Psoas muscle (tissue), 8 donors: ENCODE measurements at places on chromosomes 16 and 17.

DNA sequence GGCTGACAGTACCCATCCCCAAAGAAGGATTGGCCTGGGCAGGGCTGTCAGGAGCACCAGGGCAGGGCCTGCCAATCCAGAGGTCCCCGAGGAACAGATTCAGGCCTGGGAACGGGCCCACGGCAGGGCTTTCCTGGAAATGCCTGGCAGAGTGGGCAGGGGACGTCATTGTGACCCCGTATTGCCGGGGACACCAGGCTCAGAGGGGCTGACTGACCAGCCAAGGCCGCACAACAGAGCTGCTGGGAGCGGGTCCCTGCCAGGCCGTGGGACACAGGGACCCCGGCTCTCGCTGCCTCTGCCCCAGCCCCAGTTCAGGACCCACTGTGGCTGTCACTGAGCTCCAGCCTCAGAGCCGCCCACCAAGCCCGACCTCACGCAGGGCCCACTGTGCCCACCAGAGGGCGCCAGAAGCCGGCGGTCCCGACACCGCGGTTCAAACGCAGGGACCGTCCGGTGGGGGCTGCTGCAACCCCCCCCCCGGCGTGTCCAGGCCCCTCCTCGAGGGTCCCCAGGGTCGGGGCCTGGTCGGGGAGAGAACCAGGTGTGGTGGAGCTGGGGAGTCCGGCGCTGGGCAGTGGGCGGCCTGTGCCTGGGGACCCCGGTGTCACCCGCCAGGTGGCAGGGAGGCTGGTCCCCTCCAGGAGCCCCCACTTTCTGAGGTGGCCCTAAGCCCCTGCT, 15.2 kb upstream of the SSTR5 start:
- DNase-seq = peak; percentile 76

DNA sequence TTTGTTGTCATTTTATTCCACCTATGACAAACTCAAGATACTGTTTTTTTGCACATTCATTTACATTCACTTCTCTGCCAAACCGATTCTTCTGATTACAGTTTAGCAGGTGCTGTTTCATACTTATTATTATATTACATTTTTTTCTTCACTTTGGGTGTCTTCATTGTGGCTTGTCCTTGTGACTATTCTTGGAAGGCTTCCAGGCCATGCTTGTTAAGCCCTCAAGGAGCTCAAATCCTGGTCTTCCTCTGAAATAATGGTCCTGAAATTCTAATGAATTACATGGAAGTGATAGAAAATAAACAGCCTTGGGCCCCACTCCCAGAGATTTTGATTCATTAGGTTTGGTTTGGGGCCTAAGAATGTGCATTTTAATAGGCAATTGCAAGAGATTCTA, 1.4 kb downstream of the KRTAP2-4 start:
- DNase-seq = no peak

- DNase-seq = peak; percentile 43
These were observed 22.6 kb downstream of the ADCY9 start for GRCh38 chr16:4093495-4094126.

- DNase-seq = peak; percentile 86
These were observed 43.2 kb downstream of the CUEDC1 start for GRCh38 chr17:57911834-57912673.

DNA sequence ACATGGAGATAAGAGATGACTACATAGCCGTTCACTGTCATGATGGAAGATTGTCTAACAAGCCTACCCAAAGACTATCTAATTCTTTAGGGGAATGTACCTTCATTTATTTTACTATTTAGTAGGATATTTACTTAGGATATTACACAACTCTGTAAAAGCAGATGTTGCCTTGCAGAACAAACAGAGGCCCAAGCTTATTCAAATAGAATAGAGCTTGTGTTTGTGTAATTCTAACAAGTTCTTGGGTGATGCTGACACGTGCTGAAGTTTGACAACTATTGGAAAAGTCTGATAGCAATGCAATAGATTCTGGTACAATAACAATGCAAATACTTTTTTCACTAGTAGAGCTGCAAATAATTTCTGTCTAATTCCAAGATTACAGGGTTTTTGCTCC, 447.6 kb downstream of the TOX3 start:
- DNase-seq = no peak

DNA sequence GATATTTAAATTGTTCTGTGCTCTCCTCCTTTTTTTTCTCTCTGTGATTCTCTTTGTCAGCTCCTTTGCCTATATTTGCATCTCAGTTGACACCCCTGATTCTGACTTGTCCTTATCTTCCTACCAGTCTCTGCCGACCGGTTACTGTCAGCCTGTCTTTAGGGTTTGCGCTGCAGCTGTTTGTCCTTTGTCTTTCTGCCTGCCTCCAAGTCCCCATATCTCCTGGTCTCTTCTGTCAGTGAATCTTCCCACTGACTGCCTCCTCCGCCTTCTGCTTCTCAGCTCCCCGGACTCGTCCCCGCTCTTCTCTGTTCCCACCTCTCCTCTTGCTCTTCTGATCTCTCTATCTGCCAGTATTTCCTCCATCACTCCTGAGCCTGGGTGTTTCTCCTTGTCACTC, 5.2 kb downstream of the TLCD2 start:
- DNase-seq = peak; percentile 20

DNA sequence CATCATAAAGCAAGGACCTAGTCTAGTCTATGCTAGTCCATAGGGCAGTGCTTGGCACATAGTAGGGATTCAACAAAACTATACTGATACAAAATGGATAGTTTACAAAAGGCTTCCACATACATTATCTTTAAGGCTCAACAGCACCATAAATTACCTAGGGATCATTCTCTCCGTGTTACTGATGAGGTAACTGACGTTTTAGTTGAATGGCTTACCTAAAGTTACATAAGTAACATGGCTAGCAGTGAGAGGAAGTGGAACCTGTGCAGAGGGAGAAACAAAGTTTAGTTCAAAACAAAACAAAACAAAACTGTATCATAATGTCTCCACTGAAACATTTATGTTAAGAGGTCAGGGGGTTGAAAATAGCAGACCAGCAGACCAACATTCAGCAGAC, 7.9 kb downstream of the RPTOR start:
- DNase-seq = no peak

- peak; percentile 15 for DNase-seq
These were observed 49.3 kb downstream of the NXN start for GRCh38 chr17:930258-930657.

DNA sequence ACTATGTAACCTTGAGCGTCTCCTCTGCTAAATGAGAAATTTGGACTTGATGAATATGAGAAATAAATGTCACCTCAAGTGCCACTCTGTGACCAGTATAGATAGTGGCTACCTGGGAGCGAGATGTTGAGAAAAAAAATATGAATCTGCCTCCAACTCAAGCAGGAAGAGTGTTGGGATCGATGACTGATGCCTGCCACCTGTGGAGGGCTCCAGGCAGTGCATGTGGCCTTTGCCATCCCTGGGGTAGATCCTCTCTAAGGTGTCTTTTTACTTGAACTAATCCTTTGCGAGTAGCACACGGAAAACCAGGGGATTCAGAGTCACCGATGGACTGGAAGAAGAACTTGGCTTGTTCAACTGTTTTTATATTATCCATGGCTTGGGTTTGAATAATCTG, 9.4 kb downstream of the CCDC182 start:
- no peak for DNase-seq

- no peak for DNase-seq
These were observed 27.2 kb downstream of the MAP2K4 start for GRCh38 chr17:12047681-12048376.

GRCh38 chr16:11791144-11791828, 5.8 kb downstream of the ZC3H7A start:
- DNase-seq = no peak
